NCI-H187 (cell line): ENCODE measurements at places on chromosomes 4 and X.

GRCh38 chr4:122689972-122690371 is 42.5 kb upstream of the BBS12 start:
- DNase-seq, result no peak

DNA sequence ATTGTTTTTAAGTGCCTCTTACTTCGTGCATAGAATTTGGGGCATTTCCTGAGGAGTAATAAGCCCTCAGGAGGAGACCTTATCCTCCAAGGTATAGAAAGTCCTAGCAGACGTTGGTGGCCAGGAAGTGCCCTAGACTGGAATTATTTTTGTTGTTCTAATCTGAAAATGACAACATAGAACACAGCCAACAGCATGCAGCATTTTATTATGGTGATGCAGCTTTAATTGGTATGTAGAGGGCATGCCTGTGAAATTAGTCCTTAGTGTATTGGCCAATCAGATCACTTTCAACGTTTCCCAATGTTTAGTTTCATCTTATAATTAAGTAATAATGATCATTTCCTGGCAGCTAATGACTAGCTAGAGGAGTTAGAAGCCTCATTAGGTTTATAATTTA is 199.2 kb downstream of the SHROOM3 start:
- DNase-seq, result no peak

DNA sequence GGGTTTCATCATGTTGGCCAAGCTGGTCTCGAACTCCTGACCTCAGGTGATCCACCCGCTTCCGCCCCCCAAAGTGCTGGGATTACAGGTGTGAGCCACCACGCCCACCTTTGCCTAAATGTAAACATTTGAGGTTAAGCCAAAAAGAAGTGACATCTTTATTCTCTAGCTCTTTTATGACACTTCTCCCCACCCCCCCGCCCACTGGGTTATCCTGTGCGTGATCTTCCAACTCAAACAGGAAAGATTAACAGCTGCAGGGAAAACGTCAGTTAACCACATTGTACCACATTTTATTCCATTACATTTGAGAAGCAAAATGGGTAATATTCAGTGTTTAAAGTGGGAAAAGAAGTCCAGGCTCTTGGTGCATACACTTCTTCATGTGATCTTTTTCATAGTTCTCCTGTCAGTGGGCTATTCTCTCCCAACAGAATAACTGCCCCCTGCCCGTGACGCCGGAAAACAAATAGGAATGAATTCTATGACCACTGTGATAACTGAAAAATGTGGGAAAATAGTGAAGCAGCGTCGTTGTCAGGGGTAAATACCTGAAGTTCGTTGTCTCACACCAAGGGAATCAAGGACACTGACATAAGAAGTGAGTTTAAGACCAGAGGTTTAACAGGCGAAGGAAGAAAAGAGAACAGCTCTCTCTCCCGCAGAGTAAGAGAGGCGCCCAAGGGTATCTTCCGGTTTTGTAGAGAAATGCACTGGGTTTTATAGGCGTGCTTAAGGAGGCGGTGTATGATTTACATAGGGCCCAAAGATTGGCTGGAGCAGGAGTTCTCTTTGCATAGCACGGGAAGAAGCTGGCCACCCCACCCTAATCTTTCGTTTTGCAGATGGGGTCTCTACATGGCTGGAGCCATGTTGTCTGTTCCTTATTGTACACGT is 9.7 kb upstream of the SRD5A3 start:
- DNase-seq, result no peak

- DNase-seq, result no peak
These were observed 824.0 kb downstream of the STIM2 start for GRCh38 chr4:27684610-27685011.
